ENCODE measurements at places on chromosomes 2 and 18. TPM values are rescaled to one million over a fixed set of nuclear protein-coding genes. Genes with fewer than 3 reads are reported as not detected.

The GALNT5 gene
- 3.1 TPM for total RNA-seq

The STPG4 gene
- total RNA-seq = not detected

The KCNG2 gene
- total RNA-seq = not detected

The MCFD2 gene
- 165 TPM for total RNA-seq

The TGFBRAP1 gene
- 15.7 TPM for total RNA-seq

The CRYGB gene
- total RNA-seq = not detected

The FN1 gene
- total RNA-seq = 453 TPM

The CAPN14 gene
- not detected for total RNA-seq

The OR6B2 gene
- not detected for total RNA-seq

The MC5R gene
- 0.69 TPM for total RNA-seq

The SRD5A2 gene
- total RNA-seq = not detected

The CRYGC gene
- total RNA-seq = not detected

The REG3G gene
- total RNA-seq = not detected

The GPD2 gene
- total RNA-seq = 51.7 TPM

The LIMS3 gene
- total RNA-seq = 0.26 TPM

The VIT gene
- 7.9 TPM for total RNA-seq

The NFATC1 gene
- total RNA-seq = 6.9 TPM

The HOXD3 gene
- total RNA-seq = 1.5 TPM

The NXPH2 gene
- not detected for total RNA-seq

The MAP3K19 gene
- not detected for total RNA-seq

The MZT2A gene
- total RNA-seq = 245 TPM

The ACMSD gene
- not detected for total RNA-seq

The SKA1 gene
- 42.0 TPM for total RNA-seq

The CXCR1 gene
- not detected for total RNA-seq

The KCNJ13 gene
- not detected for total RNA-seq

The GREB1L gene
- 0.07 TPM for total RNA-seq

The ALLC gene
- not detected for total RNA-seq

The EFR3B gene
- total RNA-seq = 0.43 TPM

The C2orf80 gene
- total RNA-seq = not detected

The TMEM198 gene
- 5.9 TPM for total RNA-seq

The SPATS2L gene
- 26.6 TPM for total RNA-seq

The CSRNP3 gene
- not detected for total RNA-seq

The WDR12 gene
- total RNA-seq = 28.5 TPM

The SLC4A5 gene
- total RNA-seq = not detected

The AOX1 gene
- 19.1 TPM for total RNA-seq

The PCBP1 gene
- 104 TPM for total RNA-seq

The TTLL4 gene
- total RNA-seq = 4.5 TPM

The ZSWIM2 gene
- total RNA-seq = not detected

The NEURL3 gene
- total RNA-seq = not detected

The LAMA3 gene
- total RNA-seq = 16.0 TPM

The MEP1B gene
- total RNA-seq = not detected

The HMSD gene
- total RNA-seq = not detected

The SLC9A4 gene
- total RNA-seq = not detected

The ECEL1 gene
- not detected for total RNA-seq

The CNTNAP5 gene
- total RNA-seq = not detected

The PHOSPHO2 gene
- 8.5 TPM for total RNA-seq

The NAT8 gene
- not detected for total RNA-seq

The EVX2 gene
- not detected for total RNA-seq

The AQP12A gene
- total RNA-seq = not detected

The GBX2 gene
- total RNA-seq = 0.94 TPM

The CDH19 gene
- total RNA-seq = not detected

The FER1L5 gene
- total RNA-seq = not detected

The AFF3 gene
- total RNA-seq = 1.9 TPM

All from MG63 (cell line).